ENCODE measurements at places on chromosomes 7 and 10.

DNA sequence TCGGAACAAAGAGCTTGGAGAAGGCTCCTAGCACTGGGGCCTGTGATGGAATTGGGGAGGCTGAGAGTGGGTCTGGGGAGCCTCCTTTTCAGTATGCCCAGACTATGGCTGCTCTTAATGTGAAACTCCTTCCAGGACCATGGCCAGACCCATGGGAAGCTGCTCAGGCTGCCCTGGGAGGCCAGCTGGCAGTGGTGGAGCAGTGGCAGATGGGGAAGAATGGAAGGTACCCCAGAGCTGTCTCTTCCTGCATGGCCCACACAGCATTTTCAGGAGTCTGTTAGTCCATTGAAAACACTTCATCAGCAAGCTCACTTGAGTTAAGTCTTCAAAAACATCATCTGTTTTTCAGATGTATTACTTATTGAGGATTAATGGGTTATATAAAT lies 18.5 kb downstream of the NACAD start:
- DNase-seq, result no peak

GRCh38 chr7:70571961-70572360 lies 560.0 kb upstream of the GALNT17 start:
- no peak for DNase-seq

DNA sequence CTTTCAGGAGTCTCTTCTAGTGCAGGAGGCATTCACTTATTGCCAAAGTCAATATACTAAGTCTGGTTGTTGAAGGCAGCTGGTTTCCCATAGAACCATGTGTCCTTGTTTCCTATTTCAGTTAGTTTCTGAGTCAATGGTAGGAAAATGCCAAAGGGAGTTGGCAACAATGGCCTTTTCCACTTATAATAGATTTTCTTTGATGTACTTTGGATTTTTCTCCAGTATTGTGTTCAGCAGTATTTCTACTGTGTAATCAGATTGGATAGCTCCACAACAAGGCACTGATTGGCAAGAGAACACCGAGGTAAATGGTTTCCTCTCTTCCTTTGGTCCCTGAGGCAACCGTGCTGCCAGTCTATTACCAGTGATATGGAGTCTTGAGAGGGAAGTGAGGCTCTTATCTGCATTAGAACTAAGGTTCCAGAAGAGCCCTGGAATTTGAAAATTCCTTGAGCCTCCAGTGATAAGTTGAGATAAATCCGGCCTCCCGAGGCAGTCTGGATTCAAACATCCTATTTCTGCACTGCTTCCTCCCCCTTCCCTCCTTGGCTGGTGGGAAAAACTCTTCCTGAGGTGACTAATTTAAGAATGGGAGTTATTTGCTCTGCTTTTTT lies 7.9 kb upstream of the SEPTIN7 start:
- DNase-seq, result no peak

- DNase-seq, result no peak
Measured at GRCh38 chr7:110650328-110650727, 440.6 kb upstream of the LRRN3 start.

DNA sequence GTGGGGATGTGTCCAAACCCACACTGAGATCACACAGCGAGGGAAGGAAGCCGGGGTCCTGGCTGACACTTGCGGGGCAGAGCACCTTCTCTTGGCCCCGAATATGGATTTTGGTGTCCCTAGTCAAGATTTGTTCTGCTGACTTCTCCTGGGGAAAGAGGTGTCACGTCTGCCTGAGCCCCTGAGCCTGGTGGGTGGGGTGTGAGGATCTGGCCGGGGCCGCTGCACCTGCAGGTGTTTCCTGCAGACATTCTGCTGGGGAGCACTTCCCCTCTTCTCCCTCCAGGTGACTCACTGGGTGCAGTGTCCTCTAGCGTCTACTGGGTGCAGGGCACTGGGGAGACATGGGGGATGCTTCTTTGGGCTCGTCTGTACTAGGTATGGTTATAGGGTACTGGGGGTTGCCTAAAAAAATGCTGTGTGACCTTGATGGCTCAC lies 99.2 kb downstream of the GRK5 start:
- peak; percentile 60 for DNase-seq

DNA sequence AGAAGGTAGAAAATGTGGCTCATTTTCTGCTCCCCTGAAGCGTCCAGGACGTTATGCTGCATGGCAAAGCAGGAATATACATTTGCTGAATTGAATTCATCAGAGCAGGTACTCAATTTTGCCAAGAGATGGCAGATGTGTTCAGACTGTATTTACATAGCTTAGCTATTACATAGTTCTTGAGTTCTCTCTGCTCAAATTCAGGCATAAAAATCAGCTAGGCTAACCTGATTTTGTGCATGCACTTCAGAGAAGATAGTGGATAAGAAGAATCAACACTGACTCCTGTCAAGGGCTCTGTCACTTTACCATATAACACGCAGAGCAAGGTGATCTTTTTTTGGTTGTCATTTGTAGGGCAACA lies 209.2 kb upstream of the FAM3C start:
- no peak for DNase-seq

- no peak for DNase-seq
Measured at GRCh38 chr7:44484482-44485313, 5.8 kb downstream of the NUDCD3 start.
